Stimulated activated CD8-positive, alpha-beta memory T cell treated with anti-CD3 and anti-CD28 coated beads, Interleukin-4, amount 100 ng/mL, for 1 hour (primary cell): ENCODE measurements at places on chromosomes 5 and 9.

- no peak for DNase-seq
Observed at GRCh38 chr9:93196096-93197055, 12.4 kb downstream of the WNK2 start.

DNA sequence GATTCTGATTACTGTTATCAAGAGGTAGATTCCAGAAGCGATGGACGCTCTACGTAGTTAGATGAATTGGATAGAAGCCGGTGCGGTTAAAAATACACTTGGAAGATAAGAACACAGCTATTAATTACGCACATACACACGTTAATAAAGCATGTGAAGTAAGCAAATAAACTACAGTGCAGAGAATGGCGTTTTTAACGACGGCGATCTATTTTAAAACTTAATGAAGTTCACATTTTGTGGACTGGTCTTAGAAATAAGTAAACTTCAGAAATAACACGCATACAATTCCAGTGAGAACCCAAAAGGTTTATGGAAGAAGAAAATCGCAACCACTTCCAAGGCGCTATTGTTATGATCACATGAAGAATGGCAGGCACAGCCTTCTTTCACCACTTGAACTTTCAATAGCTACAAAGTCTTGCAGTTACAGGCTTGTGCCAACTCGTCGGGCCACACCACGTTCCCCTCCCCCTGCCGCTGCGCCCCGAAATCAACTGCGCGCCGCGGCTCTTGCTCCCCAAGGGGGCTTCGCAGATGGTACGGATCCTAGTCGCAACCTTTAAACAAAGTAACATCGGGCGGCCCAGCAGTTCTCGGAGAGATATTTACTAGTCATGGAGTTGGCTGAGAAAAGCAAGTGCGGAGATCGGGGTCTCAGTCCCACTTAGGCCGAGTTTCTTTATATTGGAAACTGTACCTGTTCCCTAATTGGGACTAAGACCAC, 866 bp upstream of the SEMA6A start:
- DNase-seq = no peak

DNA sequence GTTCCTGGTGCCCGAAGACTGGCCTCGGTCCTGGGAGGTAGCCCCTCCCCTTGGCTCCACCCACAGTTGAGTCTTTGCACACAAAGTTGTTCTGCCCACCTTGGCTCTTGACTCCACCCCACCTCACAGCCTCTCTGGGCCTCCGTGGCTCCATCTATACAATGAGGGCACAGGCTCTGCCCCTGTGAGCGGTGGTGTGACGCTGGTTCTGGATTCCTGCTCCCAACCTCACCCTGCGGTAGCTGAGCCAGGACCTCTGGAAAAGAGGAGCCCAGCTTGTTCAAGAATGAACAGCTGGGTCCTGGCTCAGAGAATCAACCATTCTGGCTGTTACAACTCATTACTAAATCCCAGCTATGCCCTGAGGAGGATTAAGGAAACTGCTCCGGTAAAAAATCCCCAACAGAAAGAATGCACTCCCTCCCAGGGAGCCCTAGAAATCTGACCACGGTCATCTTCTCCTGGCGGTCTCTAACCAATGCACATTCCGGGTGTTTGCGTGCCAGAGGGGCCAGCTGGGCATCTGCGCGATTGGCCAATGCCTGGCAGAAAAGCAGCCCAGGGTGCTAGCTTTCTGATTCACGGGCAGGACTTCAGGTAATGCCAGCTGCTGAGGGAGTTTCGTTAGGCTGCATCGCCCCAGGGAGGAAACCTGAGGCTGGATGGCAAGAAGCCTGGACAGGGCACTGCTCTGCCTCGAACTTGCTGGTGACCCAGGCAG, 9.9 kb upstream of the GRHPR start:
- no peak for DNase-seq

- no peak for DNase-seq
Observed at GRCh38 chr5:16669776-16670175, 53.0 kb upstream of the RETREG1 start.

- no peak for DNase-seq
Observed at GRCh38 chr9:117093891-117094844, 320.7 kb downstream of the ASTN2 start.

DNA sequence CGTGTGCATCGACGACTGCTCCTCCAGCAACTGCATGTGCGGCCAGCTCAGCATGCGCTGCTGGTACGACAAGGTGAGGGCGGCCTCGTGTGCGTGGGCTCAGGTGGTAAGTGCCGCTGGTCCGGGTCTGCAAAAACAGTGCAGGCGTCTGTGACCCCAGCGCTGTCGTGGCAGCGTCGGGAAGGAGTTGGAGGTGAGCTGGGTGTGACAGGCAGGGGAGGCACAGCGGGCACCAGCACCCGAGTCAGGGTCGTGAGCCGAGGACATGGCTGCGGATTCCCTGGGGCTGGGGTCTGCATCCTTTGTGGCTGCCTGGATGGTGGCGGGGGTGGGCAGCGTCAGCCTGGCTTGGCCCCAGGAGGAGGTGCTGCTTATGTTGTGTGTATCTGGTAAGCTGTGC, 63.1 kb upstream of the CACNA1B start:
- no peak for DNase-seq

- DNase-seq = no peak
Observed at GRCh38 chr5:44002381-44002901, 386.8 kb downstream of the FGF10 start.

DNA sequence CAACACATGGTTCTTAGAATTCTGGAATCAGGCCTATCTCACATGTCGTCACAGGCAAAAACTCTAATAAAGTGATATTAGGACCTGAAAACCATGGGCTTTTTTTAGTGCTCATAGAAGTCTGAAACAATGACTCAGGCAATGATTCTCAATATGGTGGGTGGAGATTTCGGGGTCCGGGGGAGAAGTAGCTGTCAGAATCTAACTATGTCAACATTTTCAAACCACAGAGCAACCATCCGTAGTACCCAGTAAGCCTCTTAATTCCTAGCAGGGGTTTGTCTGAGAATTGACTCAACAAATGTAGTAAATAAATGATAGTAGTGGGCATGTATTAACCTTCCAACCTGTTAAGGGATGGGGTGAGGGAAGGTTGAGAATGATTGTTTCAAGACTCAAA, 2.6 kb downstream of the AMACR start:
- DNase-seq = no peak

DNA sequence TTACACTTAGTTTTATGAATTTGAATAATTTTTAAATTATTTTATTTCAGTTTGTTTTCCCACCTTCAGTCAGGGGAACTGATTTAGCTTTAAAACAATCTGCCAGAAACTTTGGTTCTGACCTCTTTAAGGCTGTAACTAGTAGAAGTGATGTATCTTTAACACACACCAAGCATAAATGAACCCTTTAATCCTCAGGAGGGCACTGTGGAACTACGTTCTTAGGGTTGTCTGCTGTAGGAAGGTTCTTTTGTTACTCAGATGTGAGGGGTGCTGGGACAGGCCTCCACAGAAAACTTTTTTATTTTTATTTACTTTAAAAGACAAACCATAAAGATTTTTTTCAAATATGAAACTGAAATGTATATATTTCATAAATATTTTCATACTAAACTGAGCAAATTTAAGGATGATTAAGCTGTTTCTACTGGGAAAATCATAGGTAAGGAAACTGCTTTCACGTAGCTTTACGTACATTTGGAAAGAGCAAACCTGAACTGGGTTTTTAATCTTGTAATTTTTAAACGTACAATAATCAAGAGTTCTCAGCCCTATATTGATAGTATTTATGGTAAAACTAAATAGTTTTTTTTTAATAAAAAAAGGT, 5.3 kb downstream of the KLF4 start:
- DNase-seq = no peak

DNA sequence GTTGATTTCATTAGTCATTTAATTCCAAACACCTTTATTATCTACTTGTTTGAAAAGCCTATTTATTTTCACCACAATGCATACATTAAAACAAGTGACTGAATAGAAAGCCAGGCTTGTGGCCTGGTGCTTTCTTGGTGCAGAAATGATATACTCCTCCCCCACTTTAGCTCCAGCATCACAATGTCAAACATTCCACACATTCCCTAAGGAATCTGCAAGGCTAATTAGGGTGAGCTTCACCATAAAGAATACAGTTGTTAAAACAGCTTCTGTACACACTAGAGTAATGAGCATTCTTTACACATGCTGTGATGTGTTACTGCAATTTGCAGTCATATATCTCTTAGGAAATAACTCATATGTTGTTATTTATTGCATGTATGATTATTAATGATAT, 705.7 kb downstream of the CETN3 start:
- no peak for DNase-seq

- no peak for DNase-seq
Observed at GRCh38 chr9:36346569-36346968, 53.5 kb downstream of the RNF38 start.

- DNase-seq = no peak
Observed at GRCh38 chr5:113202746-113203716, 226.4 kb downstream of the DCP2 start.

GRCh38 chr9:19583890-19584289, 175.1 kb downstream of the ACER2 start:
- DNase-seq = no peak

- DNase-seq = no peak
Observed at GRCh38 chr9:117434566-117434965, 19.7 kb upstream of the ASTN2 start.

DNA sequence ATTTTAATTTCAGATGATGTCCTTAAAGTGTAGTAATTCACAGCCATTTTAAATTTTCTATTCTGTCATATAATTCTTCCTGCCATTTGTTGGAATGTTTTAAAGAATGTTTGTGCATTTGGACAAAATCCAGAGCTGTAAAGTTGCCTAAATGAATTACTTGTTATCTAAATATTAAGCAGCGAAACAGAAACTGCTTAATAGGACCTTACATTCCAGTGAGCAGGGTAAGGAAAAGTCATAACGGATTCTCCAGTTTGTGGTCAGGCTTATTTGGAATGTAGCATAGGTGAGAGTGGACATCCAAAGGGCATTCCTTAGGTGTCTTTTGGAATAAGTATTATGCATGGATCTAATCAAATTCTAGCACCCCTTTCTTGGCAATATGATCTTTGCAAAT, 410.4 kb upstream of the PTPRD start:
- DNase-seq = no peak

GRCh38 chr5:172658961-172659501, 18.0 kb downstream of the NEURL1B start:
- DNase-seq = no peak

DNA sequence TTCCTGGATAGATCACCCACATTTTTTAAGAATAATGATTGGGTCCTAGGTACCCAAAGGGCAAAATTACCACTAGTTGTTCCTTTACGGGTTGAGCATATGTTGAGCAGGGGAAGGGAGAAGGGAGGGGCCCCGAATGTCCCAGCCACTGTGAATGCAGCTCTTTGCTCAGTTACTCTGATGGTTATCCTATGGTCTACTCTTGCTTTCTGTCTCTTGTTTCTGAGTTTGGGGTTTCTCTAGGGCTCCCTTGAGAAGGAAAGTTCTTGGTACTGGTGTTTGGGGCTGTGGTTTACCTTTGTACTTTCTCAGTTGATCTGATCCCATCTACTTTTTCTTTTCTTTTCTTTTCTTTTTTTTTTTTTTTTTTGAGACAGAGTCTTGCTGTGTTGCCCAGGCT, 55.6 kb downstream of the ALG2 start:
- DNase-seq = no peak

DNA sequence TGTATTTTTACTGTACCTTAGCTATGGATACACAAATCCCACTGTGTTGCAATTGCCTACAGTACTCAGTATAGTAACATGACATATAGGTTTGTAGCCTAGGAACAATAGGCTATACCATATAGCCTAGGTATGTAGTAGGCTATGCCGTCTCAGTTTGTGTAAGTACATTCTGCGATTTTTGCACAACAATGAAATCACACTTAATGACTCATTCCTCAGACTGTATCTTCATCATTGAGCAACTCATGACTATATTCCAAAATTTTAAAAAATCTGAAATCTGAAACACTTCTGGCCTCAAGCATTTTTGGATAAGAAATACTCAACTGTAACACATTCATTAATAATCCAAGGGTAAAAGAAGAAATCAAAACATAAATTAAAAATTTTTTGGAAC, 666.8 kb upstream of the GRAMD2B start:
- no peak for DNase-seq

DNA sequence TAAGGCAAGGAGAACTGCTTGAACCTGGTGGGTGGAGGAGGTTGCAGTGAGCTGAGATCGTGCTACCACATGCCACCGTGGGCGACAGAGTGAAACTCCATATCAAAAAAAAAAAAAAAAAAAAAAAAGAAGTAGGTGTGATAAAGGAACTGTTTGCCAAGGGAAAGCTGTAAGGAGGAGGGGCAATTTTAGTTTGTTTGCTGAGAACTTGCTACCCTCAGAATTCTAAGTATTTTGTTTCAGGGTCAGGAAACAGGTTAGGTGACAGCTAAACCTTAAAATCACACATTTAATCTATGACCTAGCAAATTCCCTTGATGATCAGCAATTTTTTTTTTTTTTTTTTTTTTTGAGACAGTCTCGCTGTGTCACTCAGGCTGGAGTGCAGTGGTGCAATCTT, 7.2 kb upstream of the ARRDC3 start:
- no peak for DNase-seq

- no peak for DNase-seq
Observed at GRCh38 chr5:61167382-61167781, 5.1 kb upstream of the SMIM15 start.

GRCh38 chr9:98069551-98069950, 13.0 kb downstream of the NANS start:
- DNase-seq = no peak

DNA sequence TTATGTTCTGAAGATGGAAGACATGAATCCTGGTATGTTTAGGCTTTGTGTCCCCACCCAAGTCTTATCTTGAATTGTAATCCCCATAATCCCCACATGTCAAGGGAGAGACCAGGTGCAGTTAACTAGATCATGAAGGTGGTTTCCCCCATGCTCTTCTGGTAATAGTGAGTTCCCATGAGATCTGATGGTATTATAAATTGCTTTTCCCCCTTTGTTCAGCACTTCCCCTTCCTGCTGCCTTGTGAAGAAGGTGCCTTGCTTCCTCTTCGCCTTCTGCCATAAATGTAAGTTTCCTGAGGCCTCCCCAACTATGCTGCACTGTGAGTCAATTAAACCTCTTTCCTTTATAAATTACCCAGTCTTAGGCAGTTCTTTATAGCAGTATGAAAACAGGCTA, 229.0 kb downstream of the ARL15 start:
- no peak for DNase-seq

GRCh38 chr9:82722051-82722450, 340.9 kb downstream of the RASEF start:
- DNase-seq = no peak

DNA sequence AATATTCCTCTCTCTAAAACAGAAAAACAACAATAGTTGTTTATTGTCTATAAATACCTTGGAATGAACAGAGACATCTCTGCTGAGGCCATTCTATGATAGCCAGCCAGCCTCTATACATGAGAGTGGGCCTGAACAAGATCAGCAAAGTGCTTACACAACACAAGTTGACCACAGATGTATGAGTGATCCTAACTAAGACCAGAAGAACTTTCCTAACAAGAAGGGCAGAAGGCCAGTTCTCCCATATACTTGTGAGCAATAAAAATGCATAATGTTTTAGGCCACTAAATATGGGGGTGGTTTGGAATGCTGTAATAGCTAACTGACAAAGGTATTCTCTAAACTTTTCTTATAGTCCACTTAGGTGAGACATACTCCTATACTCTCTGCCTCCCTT, 345.7 kb downstream of the SPATA31D1 start:
- no peak for DNase-seq

- no peak for DNase-seq
Observed at GRCh38 chr5:127599320-127599719, 49.6 kb upstream of the CTXN3 start.
